CMK (cell line): ENCODE measurements at places on chromosomes 1 and 21.

- no peak for DNase-seq
These were observed 157.7 kb downstream of the LYPLAL1 start for GRCh38 chr1:219331424-219331823.

GRCh38 chr1:157893686-157894085 lies 52.1 kb upstream of the CD5L start:
- no peak for DNase-seq

GRCh38 chr1:154574716-154575115 lies 7.1 kb downstream of the CHRNB2 start:
- DNase-seq, result no peak

DNA sequence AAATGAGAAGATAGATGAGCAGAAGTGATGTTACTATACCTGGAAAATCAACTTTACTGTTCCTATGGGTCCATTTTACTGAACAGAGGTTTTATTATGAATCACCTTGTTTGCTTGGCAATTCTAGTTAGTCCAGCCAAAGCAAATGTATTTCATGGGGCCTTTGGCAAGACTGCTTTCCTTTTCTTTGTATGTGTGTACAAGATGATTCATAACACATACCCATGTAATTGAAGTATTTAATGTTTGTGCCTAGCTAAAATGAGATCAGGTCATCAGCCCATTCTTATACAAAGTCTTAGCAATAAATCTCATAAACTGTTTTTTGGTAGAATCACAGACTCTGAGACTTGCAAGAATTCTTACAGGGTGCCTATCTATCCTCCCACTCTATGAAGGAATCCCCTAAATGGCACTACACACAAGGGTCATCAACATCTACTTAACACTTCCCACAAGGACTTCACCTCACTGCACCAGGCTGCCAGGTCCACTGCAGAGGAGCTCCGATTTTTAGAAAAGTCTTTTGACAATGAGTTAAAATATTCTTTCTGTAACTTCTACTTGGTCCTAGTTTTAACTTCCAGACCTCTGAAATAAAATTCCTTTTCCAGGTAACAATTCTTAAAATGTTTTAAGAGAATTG lies 58.5 kb downstream of the LPAR3 start:
- DNase-seq, result no peak

DNA sequence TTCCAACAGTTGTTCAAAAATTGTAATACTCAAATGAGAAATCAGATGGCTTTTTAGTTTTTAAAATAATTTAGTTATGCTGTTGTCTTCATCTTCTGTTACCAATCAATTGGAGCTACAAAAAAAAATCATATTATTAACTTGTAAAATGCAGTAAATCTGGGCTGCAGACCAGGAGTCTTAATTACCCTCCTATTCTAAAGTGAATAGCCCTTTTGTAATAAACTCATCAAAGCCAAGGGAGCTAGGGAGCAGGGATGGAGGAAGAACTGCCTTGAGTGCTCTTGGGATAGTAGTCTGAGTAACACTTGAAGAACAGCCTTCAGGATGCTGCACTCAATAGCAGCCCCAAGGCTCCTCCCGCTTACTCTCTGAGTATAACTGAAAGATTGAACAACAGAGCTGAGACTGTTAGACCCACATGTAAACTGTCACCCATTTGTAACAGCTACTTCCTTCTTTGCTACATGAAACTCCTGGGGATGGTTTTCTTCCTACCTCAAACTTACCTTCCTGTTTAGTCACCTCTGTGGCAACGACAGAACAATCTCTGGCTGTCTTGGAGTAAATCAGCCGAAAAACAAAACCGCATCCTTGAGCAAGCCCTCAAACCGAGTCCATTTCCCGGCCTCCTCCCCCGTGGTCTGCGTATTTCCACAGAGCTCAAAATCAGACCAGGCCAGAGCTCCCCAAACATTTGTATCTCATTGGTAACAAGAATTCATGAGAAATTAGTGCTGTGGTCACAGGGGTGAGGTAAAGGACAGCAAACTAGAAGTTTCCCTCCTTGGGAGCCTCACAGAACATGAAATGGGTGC lies 55.9 kb downstream of the CD58 start:
- DNase-seq, result no peak

- DNase-seq, result no peak
These were observed 56.9 kb downstream of the STUM start for GRCh38 chr1:226605318-226605950.

- DNase-seq, result no peak
These were observed 39.6 kb upstream of the TBX15 start for GRCh38 chr1:119027759-119028158.

DNA sequence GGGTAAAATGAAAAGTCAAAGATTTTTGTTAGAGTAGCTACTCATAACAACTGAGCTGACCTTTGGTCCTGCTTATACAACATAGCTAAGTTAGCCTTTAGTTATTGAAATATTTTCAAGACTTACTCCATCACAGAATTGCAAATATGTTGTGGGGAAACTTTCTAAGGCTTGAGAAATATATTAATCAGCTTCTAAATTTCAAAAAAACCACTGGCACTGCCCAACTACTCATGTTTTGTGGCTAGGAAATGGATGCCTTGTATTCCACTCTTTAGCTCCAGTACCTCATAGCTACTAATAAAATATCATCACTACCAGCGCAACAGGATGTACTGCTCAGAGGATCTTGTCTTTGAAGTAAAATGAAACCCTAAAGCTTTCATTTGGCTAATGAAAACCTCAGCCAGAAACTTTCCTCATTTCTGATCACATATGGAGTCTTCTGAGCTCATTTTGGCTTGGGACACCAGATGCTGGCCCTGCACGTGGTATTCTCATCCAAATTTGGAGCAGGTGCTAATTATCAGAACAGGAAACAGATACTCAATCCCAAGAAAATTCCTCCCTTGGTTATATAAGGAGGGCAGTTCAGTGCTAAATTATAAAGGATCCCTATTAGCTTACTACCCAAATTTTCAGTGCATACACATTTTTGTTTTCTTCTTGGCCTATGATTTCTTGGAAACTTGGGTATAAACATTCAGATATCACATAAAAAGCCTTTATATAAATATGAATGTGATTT lies 690.7 kb downstream of the ADGRL2 start:
- DNase-seq, result no peak
